Urinary bladder (tissue), 4 donors: ENCODE measurements at places on chromosomes 7 and 10.

DNA sequence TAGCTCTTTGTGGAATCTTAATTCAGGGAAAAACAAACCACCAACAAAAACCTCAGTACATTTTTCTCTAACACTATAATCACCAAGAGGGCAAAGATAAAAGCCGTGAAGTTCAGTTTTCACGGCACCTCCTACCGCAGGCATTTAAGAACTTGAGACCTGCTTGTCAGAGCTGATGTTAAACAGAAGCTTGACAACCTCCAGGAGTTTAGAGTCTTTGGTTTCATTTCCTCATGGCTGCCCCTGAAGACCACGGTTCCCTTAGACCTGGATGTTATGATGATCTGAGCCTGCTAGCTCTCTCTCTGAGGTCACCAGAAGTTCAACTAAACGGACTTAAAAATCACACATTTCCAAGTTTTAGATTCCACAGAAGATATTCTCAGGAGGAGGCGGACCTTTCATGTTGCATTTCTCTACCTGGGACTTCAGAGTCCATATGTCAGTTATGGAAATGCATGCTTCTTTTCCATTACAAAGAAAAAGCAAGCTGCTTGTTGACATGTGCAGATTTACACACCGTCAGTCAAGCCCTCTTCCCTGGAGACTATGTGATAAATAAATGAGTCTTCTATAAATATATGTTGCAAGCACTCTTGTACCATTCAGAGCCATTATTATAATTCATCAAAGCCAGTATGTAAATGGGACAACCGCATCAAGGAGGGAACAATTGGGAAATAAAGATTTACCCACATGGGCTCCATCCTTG is 258.0 kb downstream of the GFRA1 start:
- DNase-seq, result no peak

DNA sequence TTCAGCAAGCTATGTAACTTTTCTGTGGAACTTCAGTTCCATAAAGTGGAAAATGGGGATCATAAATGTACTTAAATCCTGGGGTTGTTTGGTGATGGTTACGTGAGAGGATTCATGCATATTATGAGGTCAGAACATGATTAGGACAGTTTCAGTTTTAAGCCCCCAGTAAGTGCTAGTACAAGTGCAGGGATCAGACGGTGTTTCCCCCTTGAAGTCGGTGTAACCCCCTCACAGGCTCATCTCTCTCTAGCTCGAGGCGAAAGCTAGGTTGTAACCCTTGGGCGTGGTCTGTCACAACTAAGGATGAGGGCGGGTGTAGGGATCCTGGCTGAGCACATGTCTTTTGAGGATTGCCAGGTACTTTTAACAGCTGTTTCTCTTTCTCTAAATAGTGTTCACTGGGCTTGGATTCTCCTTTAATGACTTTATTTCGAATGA is 84.7 kb downstream of the SPAG6 start:
- no peak for DNase-seq

GRCh38 chr7:120700796-120701195 is 157.1 kb downstream of the TSPAN12 start:
- no peak for DNase-seq

DNA sequence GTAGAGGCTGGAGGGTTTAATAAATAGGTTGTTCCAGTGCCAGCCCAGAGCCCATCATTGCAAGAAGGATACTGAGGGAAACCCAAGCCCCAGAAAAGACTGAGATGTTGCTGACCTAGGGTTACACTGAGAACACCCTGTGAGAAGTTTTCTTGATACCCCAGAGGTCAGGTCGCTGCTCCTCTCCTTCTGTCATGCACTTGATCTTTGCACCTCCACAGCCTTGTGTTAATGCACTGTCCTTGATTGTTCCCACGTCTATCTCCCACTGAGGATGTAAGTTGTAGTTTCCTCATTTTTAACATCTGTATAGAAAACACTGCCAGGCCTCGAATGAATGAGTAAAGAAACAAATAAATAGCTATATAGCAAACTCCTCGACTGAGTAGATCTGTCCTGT is 195.3 kb upstream of the AHR start:
- DNase-seq, result no peak

GRCh38 chr7:108618056-108618455 is 48.4 kb downstream of the DNAJB9 start:
- DNase-seq, result no peak

- DNase-seq, result no peak
These were observed 8.8 kb downstream of the CDK6 start for GRCh38 chr7:92827464-92828120.

DNA sequence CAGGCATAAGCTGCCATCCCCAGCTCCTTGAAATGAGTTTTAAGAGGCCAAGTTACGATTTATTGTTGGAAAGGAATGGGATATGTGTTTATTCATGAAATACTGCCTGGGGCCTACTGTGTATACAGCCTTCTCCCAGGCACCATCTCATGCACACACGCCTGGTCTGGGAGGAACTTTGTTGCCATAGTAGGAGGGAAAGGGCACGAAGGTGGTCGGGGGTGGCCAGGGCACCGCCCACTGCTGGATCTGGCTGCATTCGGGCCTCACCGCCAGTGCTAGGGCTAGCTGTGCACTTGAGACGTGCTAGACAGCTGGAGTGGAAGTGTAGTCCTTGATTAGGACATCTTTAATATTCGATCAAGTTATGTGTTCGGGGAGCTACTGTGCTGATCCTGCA is 84.0 kb downstream of the UBE3C start:
- no peak for DNase-seq

- DNase-seq, result no peak
These were observed 216.1 kb downstream of the IMMP2L start for GRCh38 chr7:111346219-111346618.

DNA sequence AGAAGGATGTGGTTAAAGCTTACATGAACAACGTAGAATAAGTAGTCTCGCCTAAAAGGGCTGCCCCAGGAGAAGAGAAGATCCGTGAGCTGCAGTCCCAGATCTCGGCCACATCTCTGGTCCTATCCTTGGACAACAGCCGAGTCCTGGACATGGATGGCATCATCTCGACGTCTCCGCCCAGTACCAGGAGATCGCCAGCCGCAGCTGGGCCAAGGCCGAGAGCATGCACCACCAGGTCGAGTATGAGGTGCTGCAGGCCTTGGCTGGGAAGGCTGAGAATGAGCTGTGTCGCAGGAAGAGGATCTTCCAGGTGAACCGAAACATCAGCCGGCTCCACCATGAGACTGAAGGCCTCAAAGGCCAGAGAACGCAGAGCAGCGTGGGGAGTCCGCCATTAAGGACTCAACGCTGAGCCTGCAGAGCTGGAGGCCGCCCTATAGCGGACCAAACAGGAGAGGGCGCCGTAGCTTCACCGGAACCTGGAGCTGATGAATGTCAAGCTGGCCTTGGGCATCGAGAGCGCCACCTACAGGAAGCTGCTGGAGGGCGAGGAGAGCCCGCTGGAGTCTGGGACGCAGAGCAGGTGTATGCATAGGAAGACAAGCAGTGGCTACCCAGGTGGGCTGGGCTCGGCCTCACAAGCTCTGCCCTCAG is 22.2 kb downstream of the LIPK start:
- no peak for DNase-seq

DNA sequence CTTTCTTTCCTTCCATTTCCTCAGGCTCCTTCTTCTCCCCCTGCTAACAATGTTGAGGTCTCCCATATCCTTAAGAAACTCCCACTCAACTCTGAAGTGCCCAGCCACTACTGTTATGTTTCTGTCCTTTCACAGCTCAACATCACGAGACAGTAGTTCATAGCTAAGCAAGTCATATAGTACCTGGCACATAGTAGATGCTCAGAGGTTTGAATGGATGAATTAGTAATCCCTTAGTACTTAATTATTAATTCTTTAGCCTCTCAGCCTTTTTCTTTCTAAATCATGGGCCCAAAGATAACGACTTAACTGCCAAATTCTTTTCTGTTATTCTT is 22.6 kb downstream of the CSGALNACT2 start:
- DNase-seq, result no peak

- no peak for DNase-seq
These were observed 8.3 kb downstream of the ZNF853 start for GRCh38 chr7:6623589-6624245.

- DNase-seq, result no peak
These were observed 179.4 kb downstream of the PDE1C start for GRCh38 chr7:31890766-31891165.
